ENCODE measurements at places on chromosomes 13 and 19. TPM values are rescaled to one million over a fixed set of nuclear protein-coding genes. Genes with fewer than 3 reads are reported as not detected.

DNA sequence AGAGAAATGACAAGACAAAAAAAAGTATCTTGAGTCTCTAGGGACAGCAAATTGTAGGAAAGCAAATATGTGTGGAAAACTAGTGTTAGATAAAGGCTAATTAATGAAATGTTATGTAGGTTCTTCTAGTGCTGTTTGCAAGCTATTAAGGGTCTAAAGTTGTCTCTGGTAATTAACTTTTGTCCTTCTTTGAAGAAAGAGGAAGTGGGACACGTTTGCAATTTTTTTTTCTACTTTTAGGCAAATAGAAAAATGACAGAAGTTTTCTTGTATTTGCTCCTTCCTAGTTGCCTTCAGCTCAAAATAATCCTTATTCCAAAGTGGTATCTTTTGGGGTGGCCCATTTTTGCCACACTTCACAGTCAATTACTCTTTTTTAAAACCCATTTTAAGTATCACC is 1877.7 kb upstream of the PRR20A start:
- H3K36me3 ChIP-seq = no peaks in the 10 kb centered on the region
- H3K27me3 ChIP-seq = no peaks in the 10 kb centered on the region
- no peak overlapping the region for H3K27ac ChIP-seq
- H3K4me3 ChIP-seq = no peak overlapping the region

GRCh38 chr19:3161453-3161852 is 17.1 kb upstream of the S1PR4 start:
- no peaks in the 10 kb centered on the region for H3K4me1 ChIP-seq
- no peak for DNase-seq
- peak overlapping the region; percentile 27 for H3K27ac ChIP-seq
- H3K27me3 ChIP-seq = no peaks in the 10 kb centered on the region

GRCh38 chr13:22110368-22110767 is 439.5 kb downstream of the FGF9 start:
- no peaks in the 10 kb centered on the region for H3K36me3 ChIP-seq
- H3K27ac ChIP-seq = no peak overlapping the region
- DNase-seq = no peak
- no peaks in the 10 kb centered on the region for H3K27me3 ChIP-seq
- H3K4me3 ChIP-seq = no peak overlapping the region
- H3K4me1 ChIP-seq = no peaks in the 10 kb centered on the region

The SHISA2 gene
- total RNA-seq = not detected

The STK11 gene
- total RNA-seq = 89.6 TPM

The TMEM59L gene
- total RNA-seq = not detected
